ENCODE measurements at places on chromosomes 5 and 9. TPM values are rescaled to one million over a fixed set of nuclear protein-coding genes. Genes with fewer than 3 reads are reported as not detected.

DNA sequence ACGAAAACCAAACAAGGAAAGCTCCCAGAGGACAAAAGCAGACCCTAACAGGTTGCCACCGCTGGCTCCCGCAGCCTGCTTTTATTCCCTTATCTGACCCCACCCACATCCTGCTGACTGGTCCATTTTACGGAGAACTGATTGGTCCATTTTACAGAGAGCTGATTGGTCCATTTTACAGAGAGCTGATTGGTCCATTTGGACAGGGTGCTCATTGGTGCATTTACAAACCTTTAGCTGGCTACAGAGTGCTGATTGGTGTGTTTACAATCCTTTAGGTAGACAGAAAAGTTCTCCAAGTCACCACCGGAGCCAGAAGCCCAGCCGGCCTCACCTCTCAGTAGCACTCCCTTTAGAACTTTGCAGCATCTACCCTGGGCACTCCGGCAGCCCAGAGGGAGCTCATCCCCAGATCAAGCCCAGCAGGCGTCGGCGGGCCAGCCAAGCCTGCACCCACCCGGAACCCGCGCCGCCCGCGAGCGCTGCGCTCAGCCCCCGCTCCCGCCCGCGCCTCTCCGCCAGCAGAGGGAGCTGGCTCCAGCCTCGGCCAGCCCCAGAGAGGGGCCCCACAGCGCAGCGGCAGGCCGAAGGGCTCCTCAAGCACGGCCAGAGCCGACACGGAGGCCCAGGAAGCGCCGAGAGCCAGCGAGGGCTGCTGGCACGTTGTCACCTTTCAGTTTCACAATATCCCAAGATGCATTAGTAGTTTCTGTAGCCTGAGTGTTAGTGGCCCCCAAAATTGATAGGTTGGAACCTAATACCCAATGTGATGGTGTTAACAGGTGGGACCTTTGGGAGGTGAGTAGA lies 35.3 kb upstream of the CLPTM1L start:
- DNase-seq = peak; percentile 85
- peak overlapping the region; percentile 36 for H3K4me3 ChIP-seq
- H3K4me1 ChIP-seq = peaks cover 15% of the 10 kb centered on the region
- H3K36me3 ChIP-seq = no peaks in the 10 kb centered on the region

DNA sequence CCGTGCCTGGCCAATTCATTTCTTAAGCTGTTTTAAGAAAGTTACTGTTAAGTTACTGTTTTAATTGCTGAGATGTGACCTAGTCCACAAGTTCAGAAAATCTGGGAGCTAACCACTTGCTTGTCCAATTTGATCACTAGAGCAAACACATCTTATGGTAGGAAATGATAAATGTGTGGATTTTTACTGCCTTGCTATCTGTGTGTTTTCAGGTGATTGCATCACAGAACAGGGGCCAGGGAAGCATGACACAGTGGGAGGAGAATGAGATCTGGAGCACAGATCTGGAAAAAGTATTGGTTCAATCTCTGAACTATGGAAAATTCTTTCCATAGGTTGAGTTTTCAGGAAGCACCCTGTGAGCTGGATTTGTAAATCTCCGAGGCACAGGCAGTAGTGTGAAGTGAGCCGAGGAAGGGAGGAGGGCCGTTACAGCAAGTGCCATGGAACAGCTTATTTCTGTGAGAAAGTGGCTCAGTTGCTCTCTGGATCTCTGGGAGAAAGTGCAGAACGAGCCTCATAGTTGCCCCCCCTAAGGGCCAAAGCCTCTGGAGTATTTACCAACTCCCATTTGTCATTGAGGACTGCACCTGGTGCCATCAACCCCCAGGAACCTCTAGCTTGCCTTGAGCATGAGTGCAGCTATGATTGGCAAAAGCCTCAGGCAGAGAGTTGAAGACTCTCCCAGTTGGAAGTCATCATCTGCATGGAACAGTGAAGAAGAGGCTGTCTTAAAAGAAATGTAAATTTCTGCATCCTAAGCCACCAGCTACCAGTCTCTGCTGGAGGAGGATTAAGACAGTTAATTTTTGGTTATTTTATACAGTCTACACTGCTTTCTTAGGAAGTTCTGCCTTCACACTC lies 161.8 kb upstream of the CLINT1 start:
- no peak overlapping the region for H3K4me3 ChIP-seq
- no peaks in the 10 kb centered on the region for H3K4me1 ChIP-seq
- DNase-seq = no peak
- H3K27ac ChIP-seq = no peak overlapping the region
- no peaks in the 10 kb centered on the region for H3K27me3 ChIP-seq

DNA sequence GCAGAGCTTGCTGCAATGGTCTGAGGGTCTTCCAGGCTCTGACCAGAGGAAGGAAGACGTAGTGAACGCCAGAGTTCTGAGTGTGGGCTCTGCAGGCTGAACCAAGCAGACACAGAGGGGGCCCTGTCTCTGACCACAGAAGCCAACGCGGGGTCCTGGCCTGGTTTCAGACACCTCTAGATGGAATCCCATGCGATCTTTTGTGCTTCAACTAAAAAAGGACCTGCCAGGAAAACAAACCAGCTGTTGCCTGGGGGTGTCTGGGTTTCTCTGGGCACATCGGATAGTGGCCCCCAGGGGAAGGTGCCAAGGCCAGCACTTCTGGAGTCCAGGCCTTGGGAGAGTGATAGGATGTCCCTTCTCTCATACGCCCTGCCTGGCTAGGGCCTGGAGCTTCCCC lies 12.9 kb downstream of the PRDM12 start:
- peaks cover 13% of the 10 kb centered on the region for H3K4me1 ChIP-seq
- H3K4me3 ChIP-seq = no peak overlapping the region
- peaks cover 19% of the 10 kb centered on the region for H3K27me3 ChIP-seq
- no peak for DNase-seq

GRCh38 chr5:111135946-111136345 lies 43.8 kb downstream of the WDR36 start:
- no peak for DNase-seq
- H3K4me3 ChIP-seq = no peak overlapping the region
- H3K27ac ChIP-seq = no peak overlapping the region

DNA sequence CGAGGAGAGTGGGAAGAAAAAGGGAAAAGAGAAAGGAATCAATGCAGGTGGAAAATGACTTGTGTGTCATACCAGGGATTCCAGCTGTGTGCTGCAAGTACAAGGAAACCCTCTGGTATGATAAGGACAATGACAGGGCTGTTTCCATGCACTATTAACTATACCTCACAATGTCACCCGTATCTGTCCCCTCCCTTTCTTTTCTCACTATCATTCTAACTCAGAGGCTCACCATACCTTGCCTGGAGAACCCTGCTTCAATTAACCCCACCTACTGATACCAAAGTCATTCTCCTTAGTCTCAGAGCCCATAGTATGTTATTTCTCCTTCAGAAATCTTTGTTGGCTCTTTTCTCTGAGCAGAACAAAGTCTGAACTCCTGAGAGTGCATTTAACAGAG lies 236.2 kb upstream of the NREP start:
- DNase-seq = no peak
- no peaks in the 10 kb centered on the region for H3K36me3 ChIP-seq
- H3K27me3 ChIP-seq = no peaks in the 10 kb centered on the region
- H3K27ac ChIP-seq = no peak overlapping the region

DNA sequence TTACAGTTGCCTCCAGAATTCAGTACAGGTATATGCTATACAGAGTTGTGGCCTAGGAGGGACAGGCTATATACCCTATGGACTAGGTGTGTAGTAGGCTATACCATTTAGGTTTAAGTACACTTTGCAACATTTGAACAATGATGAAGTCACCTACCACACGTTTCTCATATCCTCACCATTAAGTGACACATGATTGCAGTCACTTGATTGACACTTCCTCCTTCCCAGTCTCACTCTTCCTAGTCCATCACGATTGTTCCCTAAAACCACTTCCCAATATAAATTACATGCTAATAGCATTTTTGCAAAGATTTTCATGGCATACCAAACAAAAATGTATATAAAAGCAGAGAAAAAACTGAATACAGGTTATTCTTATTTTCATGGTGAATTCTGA lies 312.2 kb downstream of the EPB41L4A start:
- no peak for DNase-seq
- H3K27me3 ChIP-seq = no peaks in the 10 kb centered on the region
- no peak overlapping the region for H3K27ac ChIP-seq
- H3K4me1 ChIP-seq = peaks cover 5% of the 10 kb centered on the region

DNA sequence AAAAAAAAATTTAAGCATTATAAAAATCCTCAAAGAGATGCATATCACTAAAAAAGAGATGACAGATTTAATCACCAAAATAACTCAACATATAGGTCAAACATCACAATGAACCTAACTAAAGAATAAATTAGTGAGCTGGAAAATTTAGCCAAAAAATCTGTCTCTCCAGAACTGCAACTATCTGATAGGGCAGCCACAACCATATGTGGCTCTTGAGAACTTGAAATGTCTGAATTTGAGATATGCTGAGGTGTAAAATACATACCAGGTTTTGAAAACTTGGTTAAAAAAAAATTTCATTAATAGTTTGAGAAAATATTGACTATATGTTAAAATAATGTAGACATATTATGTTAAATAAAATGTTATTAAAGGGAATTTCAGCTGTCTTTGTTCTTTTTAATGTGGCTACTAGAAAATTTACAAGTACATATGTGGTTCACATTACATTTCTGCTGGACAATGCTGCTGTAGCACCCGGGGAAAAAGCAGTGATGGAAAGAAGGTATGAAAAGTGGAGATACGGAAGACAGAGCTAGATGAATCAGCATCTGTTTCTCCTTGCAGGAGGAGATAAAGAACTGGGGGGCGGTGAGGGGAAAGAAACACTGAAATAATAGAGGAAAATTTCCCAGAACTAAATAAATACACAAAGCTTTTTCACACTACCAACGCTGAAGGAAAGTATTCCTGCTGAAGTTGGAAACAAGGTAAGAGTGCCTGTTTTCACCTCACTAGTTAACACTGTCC lies 66.1 kb downstream of the DCP2 start:
- H3K36me3 ChIP-seq = peaks cover 7% of the 10 kb centered on the region
- H3K27ac ChIP-seq = no peak overlapping the region
- H3K27me3 ChIP-seq = no peaks in the 10 kb centered on the region
- peaks cover 5% of the 10 kb centered on the region for H3K4me1 ChIP-seq
- H3K4me3 ChIP-seq = no peak overlapping the region

GRCh38 chr5:40733879-40734563 lies 21.7 kb downstream of the TTC33 start:
- no peak for DNase-seq
- no peaks in the 10 kb centered on the region for H3K27me3 ChIP-seq
- H3K27ac ChIP-seq = no peak overlapping the region
- no peak overlapping the region for H3K4me3 ChIP-seq

- H3K4me1 ChIP-seq = no peaks in the 10 kb centered on the region
- H3K36me3 ChIP-seq = no peaks in the 10 kb centered on the region
- H3K27me3 ChIP-seq = peaks cover 7% of the 10 kb centered on the region
- DNase-seq = peak; percentile 28
These were observed 69.4 kb upstream of the COL5A1 start for GRCh38 chr9:134571946-134572917.

DNA sequence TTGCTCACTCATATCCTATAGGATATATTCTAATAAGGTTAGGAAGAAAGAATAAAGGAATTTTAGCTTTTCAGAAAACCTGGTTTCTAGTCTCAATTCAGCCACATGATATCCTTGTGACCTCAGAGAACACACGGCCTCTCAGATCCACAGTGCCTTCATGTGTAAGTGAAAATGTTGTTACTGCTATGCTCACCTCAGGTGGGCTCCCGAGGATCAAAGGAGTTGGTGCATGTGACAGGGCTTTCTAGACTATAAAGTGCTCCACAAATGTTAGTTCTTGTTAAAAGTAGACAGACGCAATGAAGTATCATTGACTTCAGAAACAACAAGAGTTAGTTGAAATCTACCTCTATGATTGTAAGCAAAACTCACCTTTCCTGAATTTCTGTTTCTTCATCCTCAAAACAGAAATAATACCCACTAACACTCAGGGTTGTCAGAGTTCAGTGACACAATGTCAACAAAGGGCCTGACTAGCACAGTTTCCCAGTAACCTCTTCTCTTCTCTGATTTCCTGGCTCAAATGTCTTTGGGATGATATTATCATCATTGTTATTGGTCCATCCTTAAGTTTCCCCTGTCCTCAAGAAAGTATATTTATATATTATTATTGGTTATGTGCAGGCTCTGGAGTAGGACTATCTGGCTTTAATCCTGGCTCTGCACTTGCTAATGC lies 36.0 kb upstream of the MAN2A1 start:
- H3K27ac ChIP-seq = no peak overlapping the region
- H3K27me3 ChIP-seq = no peaks in the 10 kb centered on the region
- H3K4me1 ChIP-seq = no peaks in the 10 kb centered on the region

GRCh38 chr9:95981761-95982390 lies 106.4 kb downstream of the ERCC6L2 start:
- no peak overlapping the region for H3K27ac ChIP-seq
- DNase-seq = no peak
- no peaks in the 10 kb centered on the region for H3K4me1 ChIP-seq
- H3K36me3 ChIP-seq = peaks cover 12% of the 10 kb centered on the region

DNA sequence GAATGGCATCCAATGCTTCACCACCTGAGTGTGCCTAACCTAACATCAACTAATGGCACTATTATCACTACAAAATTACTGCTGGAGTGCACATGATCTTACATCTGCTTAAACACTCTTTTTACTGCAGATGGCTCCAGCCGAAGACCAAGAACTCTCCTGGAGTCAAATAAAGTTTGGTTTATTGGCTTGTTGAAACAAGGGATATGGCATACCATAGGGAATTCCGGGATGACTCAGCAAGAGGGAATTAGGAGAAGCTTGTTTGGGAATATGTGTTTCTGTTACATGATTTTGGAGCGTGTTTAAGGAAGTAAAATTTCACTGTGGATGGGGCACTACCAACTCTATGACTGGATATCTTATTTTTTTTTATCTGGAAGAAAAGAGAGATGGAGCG lies 872.6 kb downstream of the DTWD2 start:
- H3K4me1 ChIP-seq = no peaks in the 10 kb centered on the region
- no peaks in the 10 kb centered on the region for H3K36me3 ChIP-seq
- no peak overlapping the region for H3K27ac ChIP-seq
- H3K4me3 ChIP-seq = no peak overlapping the region

The CCDC152 gene
- 1.3 TPM for total RNA-seq

The FOXE1 gene
- not detected for total RNA-seq

The ADRB2 gene
- total RNA-seq = 26.4 TPM

The CER1 gene
- not detected for total RNA-seq

The CCL27 gene
- total RNA-seq = not detected

The PCDHGA4 gene
- total RNA-seq = 3.1 TPM

The ROPN1L gene
- 11.5 TPM for total RNA-seq

Measured in lower lobe of right lung (tissue), 2 donors.